Ascending aorta (tissue), 2 donors: ENCODE measurements at places on chromosomes 4 and X. TPM values are rescaled to one million over a fixed set of nuclear protein-coding genes. Genes with fewer than 3 reads are reported as not detected.

GRCh38 chr4:151649479-151649878 lies 111.3 kb downstream of the GATB start:
- no peak for DNase-seq
- no peaks in the 10 kb centered on the region for H3K36me3 ChIP-seq
- H3K4me1 ChIP-seq = no peaks in the 10 kb centered on the region
- no peaks in the 10 kb centered on the region for H3K27me3 ChIP-seq

- H3K27ac ChIP-seq = peak overlapping the region; percentile 68
- peaks cover 3% of the 10 kb centered on the region for H3K4me1 ChIP-seq
- DNase-seq = peak; percentile 81
- H3K27me3 ChIP-seq = no peaks in the 10 kb centered on the region
- H3K4me3 ChIP-seq = peak overlapping the region; percentile 31
Observed at GRCh38 chrX:39721566-39722279, 376.0 kb downstream of the BCOR start.

- DNase-seq = no peak
- no peaks in the 10 kb centered on the region for H3K4me1 ChIP-seq
- no peaks in the 10 kb centered on the region for H3K36me3 ChIP-seq
- H3K27me3 ChIP-seq = no peaks in the 10 kb centered on the region
Observed at GRCh38 chrX:18146954-18147353, 73.7 kb downstream of the BEND2 start.

DNA sequence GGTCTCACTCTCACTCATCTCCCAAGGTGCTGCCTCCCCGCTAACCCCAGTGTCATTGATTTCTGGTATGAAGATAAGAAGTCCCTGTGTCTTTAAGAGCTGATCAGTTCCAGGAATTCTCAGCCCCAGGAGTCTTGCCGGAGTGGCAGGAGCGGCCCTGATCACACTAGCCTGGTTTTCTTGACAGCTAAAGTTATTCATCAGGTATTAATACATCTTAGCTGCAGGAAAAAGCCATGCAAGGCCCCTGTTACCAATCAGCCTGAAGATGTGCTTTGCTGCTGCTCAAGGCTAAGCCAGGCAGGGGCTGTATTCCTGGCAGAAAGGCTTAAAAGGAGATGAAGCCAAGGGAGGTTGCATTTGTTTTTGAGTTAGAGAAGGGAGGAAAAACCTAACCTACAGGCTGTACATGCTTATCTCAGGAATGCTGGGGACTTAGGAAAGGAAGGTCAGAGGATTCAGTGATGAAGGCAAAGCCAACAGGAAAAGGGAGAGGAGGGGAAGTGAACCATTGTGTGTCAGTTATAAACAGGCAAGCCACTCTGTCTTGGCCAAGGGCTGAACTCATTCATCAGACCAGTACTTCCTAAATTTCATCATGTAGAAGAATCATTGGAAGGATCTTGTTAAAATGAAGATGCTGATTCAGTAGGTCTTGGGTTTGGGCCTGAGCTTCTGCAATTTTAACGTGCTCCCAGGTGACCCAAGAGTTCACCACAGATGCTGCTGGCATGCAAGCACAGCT lies 8.6 kb downstream of the SRPX start:
- H3K36me3 ChIP-seq = no peaks in the 10 kb centered on the region
- no peak overlapping the region for H3K4me3 ChIP-seq
- no peaks in the 10 kb centered on the region for H3K27me3 ChIP-seq
- no peaks in the 10 kb centered on the region for H3K4me1 ChIP-seq
- no peak for DNase-seq

DNA sequence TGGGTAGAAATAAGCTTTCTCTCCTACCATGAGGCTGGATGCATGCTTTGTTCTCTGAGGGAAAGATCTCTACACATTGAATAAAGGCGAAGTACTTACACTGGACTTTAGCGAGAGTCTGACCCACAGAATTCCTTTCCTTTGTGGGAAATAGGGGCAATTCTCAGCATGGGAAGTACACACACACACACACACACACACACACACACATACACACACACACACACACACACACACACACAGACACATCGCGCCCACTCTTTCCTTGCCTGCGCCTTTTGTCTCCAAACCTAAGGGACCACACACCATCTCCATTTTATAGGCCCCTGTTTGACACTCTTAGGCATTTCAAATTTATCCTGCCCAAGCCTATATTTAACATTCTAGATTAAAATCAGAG lies 83.8 kb downstream of the LUZP4 start:
- H3K4me1 ChIP-seq = no peaks in the 10 kb centered on the region
- no peak for DNase-seq
- no peak overlapping the region for H3K4me3 ChIP-seq
- H3K27ac ChIP-seq = no peak overlapping the region

DNA sequence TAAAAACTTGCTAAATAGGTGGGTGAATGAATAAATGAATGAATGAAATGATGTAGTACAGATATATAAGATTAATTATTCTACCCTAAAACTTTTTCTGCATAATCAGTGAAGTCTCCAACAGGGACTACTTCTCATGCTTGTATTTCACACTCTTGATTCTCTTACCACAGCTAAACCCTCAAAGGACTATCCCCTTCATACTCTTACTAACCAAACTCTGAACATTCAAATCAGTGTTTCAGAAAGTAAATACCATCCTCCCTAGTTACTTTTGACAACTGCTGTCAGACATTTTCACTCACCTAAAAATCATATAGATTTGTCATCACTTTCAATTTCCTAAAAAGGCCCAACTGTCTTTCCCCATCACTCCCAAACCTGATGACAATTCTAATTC lies 234.3 kb upstream of the HHIP start:
- H3K27ac ChIP-seq = no peak overlapping the region
- no peak for DNase-seq
- no peaks in the 10 kb centered on the region for H3K27me3 ChIP-seq
- no peaks in the 10 kb centered on the region for H3K36me3 ChIP-seq
- no peaks in the 10 kb centered on the region for H3K4me1 ChIP-seq
- no peak overlapping the region for H3K4me3 ChIP-seq

- H3K36me3 ChIP-seq = no peaks in the 10 kb centered on the region
- no peaks in the 10 kb centered on the region for H3K4me1 ChIP-seq
Observed at GRCh38 chrX:134502686-134503085, 42.7 kb downstream of the HPRT1 start.

- no peak overlapping the region for H3K27ac ChIP-seq
- H3K27me3 ChIP-seq = no peaks in the 10 kb centered on the region
- DNase-seq = no peak
- H3K36me3 ChIP-seq = no peaks in the 10 kb centered on the region
Observed at GRCh38 chr4:55014876-55015275, 110.5 kb downstream of the KDR start.

GRCh38 chrX:97995834-97996233 lies 1112.1 kb downstream of the RPA4 start:
- H3K4me3 ChIP-seq = no peak overlapping the region
- no peaks in the 10 kb centered on the region for H3K27me3 ChIP-seq
- no peaks in the 10 kb centered on the region for H3K36me3 ChIP-seq
- no peaks in the 10 kb centered on the region for H3K4me1 ChIP-seq
- DNase-seq = no peak

The ALB gene
- total RNA-seq = 51.5 TPM

- H3K4me1 ChIP-seq = peaks cover 16% of the 10 kb centered on the region
- no peak for DNase-seq
Observed at GRCh38 chr4:152531479-152531878, 4.4 kb downstream of the FBXW7 start.

The KIF4A gene
- not detected for total RNA-seq

GRCh38 chr4:184895012-184895695 lies 69.4 kb upstream of the ACSL1 start:
- no peak overlapping the region for H3K27ac ChIP-seq
- H3K4me1 ChIP-seq = no peaks in the 10 kb centered on the region
- no peaks in the 10 kb centered on the region for H3K27me3 ChIP-seq
- H3K4me3 ChIP-seq = no peak overlapping the region

The NSUN7 gene
- total RNA-seq = 5.0 TPM

GRCh38 chr4:95248720-95249425 lies 299.9 kb downstream of the UNC5C start:
- H3K4me3 ChIP-seq = no peak overlapping the region
- H3K27me3 ChIP-seq = no peaks in the 10 kb centered on the region
- H3K36me3 ChIP-seq = peaks cover 3% of the 10 kb centered on the region
- no peaks in the 10 kb centered on the region for H3K4me1 ChIP-seq
- H3K27ac ChIP-seq = no peak overlapping the region

The PPEF2 gene
- not detected for total RNA-seq

DNA sequence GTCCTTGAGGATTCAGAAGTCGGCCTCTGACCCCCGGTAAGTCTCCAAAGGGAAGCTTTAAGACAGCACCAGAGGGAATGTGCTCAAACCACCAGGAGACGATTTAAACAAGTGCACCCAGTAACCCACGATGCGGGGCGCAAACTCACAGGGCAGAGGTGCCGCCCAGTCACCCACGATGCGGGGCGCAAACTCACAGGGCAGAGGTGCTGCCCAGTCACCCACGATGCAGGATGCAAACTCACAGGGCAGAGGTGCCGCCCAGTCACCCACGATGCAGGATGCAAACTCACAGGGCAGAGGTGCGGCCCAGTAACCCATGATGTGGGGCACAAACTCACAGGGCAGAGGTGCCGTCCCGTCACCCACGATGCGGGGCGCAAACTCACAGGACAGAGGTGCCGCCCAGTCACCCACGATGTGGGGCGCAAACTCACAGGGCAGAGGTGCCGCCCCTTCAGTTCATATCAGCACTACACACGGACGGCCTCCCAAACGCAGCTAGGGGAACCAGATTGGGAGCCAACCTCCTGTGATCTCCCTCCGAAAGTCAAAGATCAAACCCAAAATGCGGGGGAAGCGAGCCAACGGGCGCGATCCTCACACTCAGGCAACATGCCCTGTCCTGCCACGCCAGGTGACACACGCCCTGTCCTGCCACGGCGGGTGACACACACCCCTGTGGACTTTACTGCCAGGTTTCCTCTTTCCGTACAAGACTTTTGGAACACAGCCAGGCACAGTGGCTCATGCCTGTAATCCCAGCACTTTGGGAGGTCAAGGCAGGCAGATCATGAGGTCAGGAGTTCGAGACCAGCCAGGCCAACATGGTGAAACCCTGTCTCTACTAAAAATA lies 11.3 kb downstream of the PPP2R3B start:
- H3K36me3 ChIP-seq = no peaks in the 10 kb centered on the region
- peaks cover 4% of the 10 kb centered on the region for H3K4me1 ChIP-seq

The F8A3 gene
- not detected for total RNA-seq

DNA sequence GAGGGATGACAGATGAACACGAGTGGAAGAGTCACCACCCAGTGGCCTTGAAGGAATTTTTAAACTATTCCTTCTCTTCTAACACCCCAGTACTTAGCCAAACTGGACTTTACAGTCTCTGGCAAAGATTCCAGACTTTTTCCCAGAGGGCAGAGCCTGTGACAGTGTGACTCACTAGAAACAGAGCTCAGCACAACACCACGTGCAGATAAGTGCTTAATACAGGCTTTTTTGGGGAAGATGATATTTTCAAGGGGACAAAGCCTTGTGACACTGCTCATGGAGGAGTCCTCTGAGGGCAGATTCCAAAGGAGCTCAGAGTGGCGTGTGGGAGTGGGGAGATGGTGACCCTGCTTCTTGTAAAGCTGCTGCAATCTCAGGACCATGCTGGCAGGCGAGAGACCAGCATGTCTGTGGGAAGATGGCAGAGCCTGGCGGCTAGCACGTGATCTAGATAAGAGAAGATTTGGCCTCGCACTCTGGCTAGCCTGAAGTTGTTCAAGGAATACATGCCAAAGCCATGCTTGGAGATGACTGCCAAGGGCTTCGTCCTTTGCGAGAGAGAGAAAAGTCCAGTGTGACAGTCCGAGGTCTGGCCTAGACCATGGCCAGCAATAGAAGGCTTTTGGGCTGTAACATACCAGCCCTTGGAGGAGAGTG lies 2.4 kb downstream of the RAB33A start:
- H3K4me1 ChIP-seq = peaks cover 5% of the 10 kb centered on the region
- H3K27ac ChIP-seq = peak overlapping the region; percentile 89

DNA sequence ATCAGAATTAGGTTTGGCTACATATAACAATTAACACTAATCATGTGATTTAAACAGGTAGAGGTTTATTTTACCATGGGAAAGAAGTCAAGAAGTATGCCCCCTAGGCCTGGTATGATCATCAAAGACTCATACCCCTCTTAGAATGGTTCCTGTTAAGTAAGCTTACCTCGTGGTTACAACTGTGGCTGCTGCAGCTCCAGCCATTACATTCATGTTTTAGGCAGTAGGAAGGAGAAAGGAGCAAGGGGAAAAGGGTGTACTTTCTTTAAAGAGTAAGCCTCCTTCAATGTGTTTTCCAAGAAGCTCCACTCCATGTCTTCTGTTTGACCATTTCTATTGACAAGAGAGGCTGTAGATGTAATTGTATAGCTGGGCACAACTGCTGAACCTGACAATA lies 94.9 kb upstream of the GATB start:
- H3K4me3 ChIP-seq = no peak overlapping the region
- no peak for DNase-seq
- no peaks in the 10 kb centered on the region for H3K36me3 ChIP-seq
- no peaks in the 10 kb centered on the region for H3K4me1 ChIP-seq
- H3K27ac ChIP-seq = no peak overlapping the region

DNA sequence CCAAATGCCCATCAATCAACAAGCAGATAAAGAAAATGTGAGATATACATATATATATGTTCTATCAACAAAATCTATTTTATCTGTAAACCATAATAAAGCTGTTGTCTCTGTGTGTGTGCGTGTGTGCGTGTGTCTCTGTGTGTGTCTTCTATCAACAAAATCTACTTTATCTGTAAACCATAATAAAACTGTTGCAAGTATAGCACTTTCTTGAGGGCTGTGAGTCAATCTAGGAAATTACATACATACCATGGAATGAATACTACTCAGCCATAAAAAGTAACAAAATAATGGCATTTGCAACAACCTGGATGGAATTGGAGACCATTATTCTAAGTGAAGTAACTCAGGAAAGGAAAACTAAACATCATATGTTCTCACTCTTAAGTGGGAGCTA lies 12.5 kb upstream of the PLK4 start:
- H3K27me3 ChIP-seq = no peaks in the 10 kb centered on the region
- no peaks in the 10 kb centered on the region for H3K4me1 ChIP-seq
- no peak overlapping the region for H3K27ac ChIP-seq

The FMR1NB gene
- total RNA-seq = not detected

The CTAG1A gene
- total RNA-seq = not detected

DNA sequence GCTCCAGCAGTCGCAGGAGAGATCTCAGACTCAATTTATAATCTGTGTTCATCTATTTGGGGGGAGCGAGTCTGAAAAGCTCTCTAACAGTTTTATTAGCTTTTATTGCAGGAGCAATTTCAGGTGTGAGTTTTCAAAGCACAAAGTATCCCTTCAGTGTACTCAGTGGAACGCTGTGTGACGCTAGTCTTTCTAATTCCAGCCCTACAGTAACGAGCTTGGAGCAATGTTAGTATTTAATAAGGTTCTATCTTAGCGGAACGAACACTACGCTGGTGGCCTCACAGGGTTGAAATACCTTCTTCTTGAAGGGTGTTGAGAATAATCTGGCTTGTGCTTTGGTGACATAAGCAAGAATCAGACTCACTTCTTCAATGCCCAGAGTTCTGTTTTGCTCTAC lies 8.4 kb downstream of the HS3ST1 start:
- no peak overlapping the region for H3K27ac ChIP-seq
- H3K4me3 ChIP-seq = no peak overlapping the region
- H3K27me3 ChIP-seq = no peaks in the 10 kb centered on the region
- no peaks in the 10 kb centered on the region for H3K36me3 ChIP-seq
- no peaks in the 10 kb centered on the region for H3K4me1 ChIP-seq
- DNase-seq = no peak

The NOX1 gene
- not detected for total RNA-seq

The RRH gene
- total RNA-seq = not detected
